NCI-H1048 (cell line): ENCODE measurements at places on chromosomes 11 and 22.

DNA sequence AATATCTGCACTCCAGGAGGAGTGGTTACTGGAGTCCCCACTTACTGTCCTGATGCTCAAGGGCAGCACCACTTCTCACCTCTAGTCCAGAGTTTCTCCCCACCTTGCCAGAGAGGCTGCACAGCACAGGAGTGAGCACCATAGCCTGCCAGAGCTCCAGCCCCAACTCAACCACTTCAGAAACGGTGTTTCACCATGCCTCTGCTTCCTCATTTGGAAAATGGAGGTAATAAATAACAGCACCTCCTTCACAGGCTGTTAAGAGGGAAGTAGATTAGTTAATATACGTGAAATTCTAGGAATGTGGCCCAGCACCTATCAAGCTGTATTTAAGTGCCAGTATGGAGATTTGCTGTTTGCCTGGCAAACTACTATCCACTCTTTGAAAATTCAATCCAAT lies 63.0 kb downstream of the GALNT18 start:
- DNase-seq, result no peak

- no peak for DNase-seq
These were observed 5.1 kb downstream of the MAPK12 start for GRCh38 chr22:50256258-50256862.

DNA sequence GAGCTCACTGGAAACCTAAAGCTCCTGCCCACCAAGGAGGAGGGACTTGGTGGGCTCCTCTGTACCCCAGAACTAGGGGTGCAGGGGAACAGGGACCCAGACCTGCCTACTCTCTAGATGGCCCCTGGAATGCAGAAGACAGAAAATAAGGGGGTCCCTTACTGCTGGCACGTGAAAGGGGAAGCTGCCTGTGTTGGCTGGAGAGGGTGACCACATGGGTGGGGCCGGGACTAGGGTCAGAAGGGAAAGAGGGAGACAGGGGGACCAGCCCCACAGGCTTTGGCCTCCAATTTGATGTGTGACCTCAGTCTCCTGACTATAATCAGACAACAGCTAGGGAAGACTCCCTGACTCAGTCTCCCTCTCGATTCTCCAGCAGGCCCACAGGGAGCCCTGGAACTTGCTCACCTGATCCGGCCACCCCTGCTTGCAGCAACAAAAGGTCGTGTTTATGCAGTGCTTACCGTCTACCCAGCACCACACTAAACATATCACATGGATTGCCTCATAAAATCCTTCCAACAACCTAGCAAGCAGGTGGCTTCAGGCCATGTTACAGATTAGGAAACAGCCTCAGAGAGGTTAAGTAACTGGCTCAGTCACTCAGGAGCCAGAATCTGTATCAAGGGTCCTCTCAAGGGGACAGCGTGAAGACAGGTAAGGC lies 10.2 kb downstream of the ARAP1 start:
- DNase-seq, result no peak

DNA sequence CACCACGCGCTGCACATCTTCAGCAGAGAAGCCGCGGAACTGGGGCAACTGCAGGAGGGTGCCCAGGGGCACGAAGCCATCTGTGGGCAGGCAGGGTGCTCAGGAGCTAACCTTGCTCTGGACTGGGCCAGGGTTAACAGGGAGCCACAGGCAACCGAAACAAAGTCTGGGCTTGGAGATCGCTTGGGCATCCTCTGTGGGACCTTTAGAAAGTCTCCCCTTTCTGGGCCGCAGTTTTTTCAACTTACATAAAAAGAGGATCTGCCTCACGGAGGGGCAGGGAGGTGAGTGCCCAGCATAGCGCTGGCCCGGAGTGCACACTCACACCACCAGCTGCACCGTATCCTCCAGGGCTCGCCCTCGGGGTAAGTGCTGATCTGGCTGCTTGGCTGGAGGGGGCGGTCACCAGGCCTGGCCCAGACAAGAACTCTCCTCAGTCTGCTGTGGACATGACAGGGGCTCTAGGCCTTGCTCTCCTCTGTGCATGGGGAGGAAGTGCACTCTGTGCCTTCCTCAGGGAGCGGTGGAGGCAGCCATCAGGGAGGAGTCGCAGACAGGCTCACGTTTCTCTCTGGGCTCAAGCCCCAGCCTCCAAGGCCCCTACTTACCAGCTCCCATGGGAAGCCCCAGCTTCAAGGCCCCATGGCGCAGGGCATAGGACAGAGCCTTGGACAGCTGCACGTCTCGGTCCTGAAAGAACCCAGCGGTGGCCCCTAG lies 937 bp downstream of the TRPT1 start:
- no peak for DNase-seq

DNA sequence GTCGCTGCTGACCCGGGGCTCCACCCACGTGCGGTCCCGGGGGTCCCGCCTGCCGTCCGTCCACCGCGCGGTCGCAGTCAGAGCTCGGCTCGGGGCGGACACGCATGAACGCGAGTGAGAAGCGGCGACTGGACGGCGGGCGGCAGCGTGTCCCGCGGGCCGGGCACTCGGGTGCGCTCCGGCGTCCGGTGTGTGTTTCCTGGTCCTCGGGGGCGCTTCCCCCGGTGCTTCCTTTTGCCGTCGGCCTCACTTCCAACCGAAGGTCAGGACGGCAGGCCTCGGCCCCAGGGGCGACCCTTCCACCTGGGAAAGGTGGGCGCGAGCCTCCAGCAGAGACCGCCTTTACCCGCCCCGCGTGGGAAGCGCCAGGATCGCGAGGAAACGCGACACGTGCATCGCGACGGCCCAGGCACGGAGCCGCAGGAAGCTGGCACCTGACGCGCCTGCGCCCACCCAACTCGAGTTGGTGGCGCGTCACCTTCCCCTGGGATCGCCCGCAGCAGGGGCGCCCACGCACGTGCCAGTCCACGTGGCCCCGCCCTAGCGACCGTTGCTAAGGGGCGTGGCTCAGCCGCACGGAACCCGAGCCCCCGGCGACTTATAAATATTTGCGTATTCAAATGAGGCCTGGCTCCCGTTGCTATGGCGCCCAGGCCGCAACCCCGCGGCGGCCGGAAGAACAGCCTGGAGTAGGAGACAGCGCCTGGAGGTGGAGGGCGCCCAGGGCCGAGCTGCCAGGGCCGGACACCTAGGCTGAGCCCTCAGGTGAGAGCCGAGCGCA lies at the start of gene LRRC56:
TSS of gene LRRC56 (plus strand) at position 687 of the 781 bp plus-strand sequence. CDS start 3,158 bp downstream, outside the sequence.
- DNase-seq, result peak; percentile 79

GRCh38 chr22:29147331-29147899 lies 58.3 kb upstream of the EMID1 start:
- no peak for DNase-seq

DNA sequence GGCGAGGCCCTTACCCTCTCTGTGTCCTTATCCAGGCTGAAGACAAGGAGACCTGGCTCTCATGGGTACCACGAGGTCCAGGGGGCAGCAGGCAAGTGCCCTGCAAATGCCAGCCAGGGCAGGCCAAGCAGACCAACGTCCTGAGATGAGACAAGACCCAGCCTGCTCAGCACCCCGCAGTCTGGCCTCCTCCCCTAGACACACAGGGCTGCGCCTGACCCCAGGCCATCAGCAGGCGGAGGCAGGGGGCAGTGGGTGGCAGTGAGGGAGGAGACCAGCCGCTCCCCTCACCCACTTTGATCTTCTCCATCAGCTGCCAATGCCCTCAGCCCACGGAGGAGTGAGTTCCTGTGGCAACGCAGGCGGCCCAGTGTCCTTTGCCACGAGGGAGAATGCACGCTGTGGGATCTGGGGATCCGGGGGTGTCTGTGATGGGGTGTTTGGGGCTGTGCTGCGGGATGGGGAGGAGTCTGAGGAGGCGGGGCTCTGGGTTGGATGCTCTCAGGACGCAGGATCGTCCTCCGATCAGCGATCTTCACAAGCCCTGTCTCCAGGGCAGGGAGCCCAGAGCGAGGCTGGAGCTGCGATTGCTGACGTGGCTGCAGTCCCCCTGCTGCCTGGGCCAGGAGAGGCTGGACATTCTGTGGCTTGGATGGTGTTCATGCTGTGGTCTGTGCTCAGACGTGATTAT lies 30.5 kb upstream of the PPARA start:
- DNase-seq, result no peak

GRCh38 chr11:32081129-32081641 lies 9.7 kb upstream of the RCN1 start:
- DNase-seq, result no peak

DNA sequence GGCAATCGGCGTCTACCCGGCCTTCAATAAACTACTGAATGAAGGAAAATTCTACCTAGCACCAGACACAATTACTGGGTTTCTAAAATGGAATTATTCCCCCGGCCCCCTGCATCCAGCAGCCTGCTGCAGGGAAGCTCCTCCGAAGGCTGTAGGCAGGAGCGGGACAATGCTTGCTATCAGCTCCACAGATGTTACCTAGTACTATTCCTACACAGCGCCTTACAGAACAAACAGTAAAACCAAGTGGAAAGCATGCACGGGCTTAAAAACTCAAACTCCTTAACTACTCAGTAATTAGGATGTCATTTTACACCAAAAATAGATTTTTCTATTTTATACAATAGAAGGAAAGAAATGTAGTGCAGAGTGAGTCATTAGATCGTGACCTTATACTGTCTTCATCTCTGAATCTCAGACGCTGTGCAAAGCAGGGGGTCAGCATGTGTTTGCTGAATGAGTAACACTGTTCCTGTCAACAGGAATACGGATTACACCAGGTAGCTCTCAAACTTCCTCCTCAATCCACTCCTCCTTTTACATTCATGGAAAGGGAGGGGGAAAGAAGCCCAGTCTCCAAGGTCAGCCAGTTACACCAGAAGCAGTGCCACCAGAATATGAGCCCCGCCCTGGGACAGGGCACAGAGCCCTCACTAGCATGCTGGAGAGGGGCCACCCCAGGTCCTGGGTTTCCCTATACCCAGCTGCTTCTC lies 74.9 kb downstream of the PACSIN2 start:
- no peak for DNase-seq

DNA sequence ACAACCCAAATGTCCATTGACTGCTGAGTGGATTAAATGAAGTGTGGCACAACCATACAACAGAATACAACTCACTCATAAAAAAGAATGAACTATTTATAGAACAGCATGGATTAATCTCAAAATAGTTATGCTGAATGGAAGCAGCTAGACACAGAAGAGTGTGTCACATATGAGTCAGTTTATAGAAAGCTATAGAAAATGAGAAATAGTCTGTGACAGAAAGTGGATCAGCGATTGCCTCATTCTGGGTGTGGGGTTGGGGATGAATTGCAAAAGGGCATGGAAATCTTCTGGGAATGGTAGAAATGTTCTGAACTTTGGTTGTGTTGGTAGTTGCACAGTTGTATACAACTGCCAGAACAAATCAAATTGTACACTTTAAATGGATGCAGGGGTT lies 37.4 kb downstream of the PRR5L start:
- no peak for DNase-seq

GRCh38 chr22:46049726-46050450 lies 72.9 kb upstream of the WNT7B start:
- DNase-seq, result no peak

DNA sequence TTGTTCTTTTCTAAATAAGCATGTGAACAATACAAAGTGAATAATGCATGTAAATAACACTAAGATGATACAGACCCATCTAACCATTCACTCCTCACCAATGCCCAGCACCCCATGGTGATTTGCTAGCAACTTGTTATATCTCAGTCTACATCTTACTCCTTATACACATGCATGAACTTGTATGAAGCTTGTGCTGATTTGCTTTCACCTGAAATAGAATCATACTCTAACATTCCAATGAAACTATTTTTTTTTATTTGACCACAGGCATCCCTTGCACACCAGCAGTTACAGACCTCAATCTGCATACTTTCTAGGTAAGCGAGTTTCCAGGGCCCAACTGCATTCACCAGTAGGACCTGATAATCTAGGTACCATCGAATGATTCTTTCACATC lies 873.6 kb downstream of the OPCML start:
- no peak for DNase-seq

DNA sequence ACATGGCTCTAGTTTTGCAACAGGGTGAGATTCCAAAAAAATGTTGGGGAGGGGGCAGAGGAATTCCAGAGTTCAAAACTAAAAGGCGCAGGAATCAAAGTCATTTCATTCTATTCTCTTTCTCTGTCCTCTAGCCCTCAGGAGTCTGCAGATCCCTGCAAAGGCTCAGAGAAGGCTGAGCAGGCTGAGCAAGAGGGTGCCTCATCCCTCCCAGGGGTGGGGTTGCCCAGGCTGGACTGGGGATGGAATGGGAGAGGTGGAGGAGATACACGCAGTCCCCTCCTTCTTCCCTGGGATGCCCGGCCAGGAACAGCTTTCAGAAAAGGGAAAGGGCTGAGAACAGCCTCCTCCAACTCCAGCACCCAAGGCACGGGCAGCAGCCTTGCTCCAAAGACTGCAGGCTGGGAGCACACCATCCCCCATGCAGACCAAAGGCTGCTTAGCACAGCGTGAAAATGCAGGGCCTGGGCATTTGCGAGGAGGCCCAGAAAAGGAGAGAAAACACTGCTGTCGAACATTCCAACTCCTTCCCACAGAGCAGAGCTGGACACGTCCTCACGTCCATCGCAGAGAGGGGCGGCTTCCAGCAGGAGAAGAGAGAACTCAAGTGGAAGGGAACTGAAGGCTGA lies 51.8 kb downstream of the MN1 start:
- no peak for DNase-seq

GRCh38 chr22:48171271-48171691 lies 1408.8 kb downstream of the TBC1D22A start:
- DNase-seq, result no peak

- DNase-seq, result no peak
These were observed 7.7 kb upstream of the OR8B12 start for GRCh38 chr11:124551189-124551588.

DNA sequence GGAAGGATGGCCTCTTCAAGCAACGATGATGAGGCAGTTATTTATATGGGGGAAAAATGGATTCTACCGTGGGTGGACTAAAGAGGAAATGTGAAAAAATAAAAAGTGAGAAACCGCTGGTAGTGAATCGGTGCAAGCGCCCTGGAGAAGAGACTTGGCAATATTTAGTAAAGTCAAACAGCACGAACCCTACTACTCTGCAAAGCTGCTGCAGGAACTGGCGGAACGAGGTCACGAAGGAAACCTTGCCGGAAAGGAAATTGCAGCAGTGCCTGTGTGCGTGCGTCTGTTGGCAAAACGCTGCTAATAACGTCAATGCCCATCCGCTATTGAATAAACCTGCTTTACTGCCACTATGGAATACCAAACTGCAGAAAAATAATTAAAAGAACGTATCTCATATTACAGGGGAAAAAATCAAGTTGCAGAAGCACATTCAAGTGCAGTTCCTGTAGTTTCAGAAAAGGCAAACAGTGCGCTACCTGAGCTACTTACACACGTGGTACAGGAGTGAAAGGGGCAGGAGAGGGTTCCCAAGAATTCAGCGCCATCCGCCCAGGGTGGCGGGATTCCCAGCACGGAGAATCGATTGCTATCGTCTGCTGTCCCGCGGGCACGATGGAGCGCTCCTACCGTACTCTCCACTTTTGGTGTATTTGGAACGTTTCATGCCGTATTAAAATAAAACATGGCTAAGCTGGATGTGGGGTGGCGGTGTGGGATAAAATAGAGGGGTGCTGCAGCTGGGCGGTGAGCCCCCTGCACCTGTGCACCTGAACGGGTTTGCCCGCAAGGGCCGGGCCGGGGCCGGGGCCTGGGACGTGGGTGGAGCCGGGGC lies 585 bp upstream of the NADSYN1 start:
- DNase-seq, result no peak

- DNase-seq, result no peak
These were observed 31.8 kb downstream of the TRIOBP start for GRCh38 chr22:37728620-37729019.

GRCh38 chr11:128965485-128965884 lies 22.8 kb upstream of the TP53AIP1 start:
- DNase-seq, result no peak
